ENCODE measurements at places on chromosomes 3 and 15.

- DNase-seq: no peak
Measured at GRCh38 chr15:31277335-31278060, 49.1 kb upstream of the KLF13 start.

DNA sequence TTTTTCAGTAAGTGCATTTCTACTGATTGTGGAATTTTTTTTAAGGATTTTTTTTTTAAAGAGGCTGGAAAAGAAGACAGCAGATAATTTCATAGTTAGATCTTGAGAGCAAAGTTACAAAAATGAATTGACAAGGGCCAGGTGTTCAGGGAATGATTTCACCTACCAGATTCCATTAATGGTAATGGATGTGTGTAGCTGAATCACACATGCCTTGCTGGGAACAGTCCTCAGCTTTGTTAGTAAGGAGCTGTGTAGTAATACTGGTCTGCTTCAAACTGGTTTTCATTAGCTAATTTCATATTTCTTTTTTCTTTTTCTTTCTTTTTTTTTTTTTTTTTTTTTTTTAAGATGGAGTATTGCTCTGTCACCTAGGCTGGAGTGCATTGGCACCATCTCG lies 16.0 kb downstream of the NR1D2 start:
- no peak for DNase-seq

DNA sequence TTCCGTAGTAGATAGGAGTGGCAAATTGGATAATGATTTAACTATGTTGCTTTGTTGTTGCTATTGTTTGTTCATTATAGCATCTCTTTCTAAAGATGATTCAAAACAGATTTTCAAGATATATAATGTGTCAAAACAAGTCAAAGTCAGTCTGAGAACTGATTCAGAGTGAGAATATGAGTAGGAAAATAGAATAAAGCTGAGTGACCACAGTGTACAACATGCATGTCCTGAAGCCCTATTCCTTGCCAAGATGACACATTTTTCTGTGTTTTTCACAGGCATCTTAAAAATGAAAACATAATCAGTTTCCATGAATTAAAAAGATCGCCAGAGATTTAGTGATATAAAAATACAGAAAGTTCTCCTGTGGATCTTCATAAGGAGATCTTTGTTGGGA lies 57.0 kb upstream of the THRB start:
- no peak for DNase-seq

DNA sequence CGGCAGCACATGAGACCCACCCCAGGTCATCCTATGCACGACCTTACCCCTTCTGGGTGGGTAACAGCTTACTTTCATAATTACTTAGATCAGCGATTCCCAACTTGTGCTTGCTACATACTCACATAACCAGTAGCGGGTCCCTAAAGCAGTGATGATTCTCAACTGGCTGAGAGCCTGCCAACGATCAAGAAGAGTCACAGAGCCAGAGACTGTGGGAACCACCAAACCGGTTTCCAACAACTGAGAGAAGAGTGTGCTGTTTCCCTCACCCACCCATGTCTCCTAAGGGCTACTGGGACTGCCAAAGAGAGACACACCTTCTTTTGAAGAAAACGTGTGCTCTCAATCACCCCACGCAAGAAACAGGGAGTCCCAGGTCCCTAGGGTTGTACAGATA lies 12.0 kb upstream of the XXYLT1 start:
- no peak for DNase-seq

- no peak for DNase-seq
Measured at GRCh38 chr3:119600732-119601131, 3.0 kb downstream of the PLA1A start.

DNA sequence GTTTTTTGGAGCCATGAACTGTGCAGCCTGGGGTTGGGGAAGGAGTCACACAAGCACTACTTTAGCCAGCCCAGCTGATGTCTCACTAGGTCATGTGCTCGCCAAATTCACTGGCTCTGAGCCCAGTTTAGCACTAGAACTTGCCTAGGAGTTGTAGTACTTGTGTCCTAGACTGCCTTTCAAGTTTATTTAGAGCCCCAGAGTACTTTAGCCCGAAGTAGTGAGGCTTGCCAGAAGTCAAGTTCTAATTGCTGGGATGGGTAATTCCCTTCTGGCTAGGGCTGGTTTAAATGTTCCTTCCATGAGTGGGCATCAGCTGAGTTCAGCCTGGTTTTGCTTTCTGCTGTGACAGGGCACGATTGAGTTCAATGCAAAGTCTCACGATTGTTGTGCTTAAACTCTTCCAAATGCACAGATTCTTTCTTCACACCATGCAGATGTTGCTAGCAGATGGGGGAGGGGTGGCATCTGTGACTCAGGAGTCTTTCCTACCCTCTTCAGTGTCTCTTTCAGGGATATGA lies 228.2 kb upstream of the ZPLD1 start:
- DNase-seq: no peak

DNA sequence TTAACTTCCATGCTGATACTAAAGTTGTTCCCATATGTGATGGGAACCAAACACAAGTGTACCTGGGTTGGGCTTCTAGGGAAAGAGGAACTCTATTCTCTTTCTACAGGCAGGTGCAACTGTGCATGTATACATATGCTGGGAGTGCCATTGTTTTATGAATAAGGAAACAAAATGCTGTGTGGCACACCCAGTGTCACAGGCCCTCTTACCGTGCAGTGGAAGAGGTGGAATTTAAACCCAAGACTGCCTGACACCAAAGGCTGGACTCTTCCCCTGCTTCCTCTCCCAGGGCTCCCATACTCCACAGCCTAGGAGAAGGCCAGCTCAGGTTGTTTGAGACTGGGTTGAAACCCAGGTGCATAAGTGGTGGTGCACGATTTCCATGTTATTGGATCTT lies 1.9 kb upstream of the FETUB start:
- no peak for DNase-seq

GRCh38 chr3:182644790-182645433 lies 148.4 kb upstream of the ATP11B start:
- no peak for DNase-seq

DNA sequence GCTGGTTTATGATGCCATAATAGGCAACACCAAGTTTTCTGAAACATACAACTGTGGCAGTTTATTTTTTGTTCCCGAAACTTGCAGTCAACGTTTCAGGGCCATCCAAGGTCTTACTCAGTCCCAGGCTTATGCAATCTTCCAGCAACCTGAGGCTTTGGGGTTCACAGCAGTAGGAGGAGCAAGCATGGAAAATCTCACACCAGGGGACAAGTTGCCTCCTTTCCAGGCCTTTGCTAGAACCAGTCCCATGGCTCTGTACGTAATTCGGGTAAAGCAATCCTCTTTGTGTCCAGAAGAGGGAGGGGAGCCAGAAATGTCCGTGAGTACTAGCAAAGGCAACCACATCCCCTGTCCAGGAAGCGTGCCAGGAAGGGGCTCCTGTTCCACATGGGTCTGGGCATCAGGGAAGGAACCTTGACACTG lies 4.7 kb upstream of the FAM240A start:
- no peak for DNase-seq

- DNase-seq: no peak
Measured at GRCh38 chr3:4562595-4562994, 69.4 kb downstream of the ITPR1 start.

GRCh38 chr3:46264002-46264401 lies 21.7 kb downstream of the CCR3 start:
- DNase-seq: no peak

- no peak for DNase-seq
Measured at GRCh38 chr3:5115506-5116162, 6.5 kb upstream of the ARL8B start.

GRCh38 chr3:150114873-150115540 lies 144.3 kb upstream of the PFN2 start:
- DNase-seq: no peak

GRCh38 chr3:196166741-196167140 lies 44.5 kb downstream of the ZDHHC19 start:
- no peak for DNase-seq
